HS-5 (cell line): ENCODE measurements at places on chromosomes 1 and 21.

GRCh38 chr1:209742409-209743144, 13.3 kb upstream of the TRAF3IP3 start:
- no peak for DNase-seq

DNA sequence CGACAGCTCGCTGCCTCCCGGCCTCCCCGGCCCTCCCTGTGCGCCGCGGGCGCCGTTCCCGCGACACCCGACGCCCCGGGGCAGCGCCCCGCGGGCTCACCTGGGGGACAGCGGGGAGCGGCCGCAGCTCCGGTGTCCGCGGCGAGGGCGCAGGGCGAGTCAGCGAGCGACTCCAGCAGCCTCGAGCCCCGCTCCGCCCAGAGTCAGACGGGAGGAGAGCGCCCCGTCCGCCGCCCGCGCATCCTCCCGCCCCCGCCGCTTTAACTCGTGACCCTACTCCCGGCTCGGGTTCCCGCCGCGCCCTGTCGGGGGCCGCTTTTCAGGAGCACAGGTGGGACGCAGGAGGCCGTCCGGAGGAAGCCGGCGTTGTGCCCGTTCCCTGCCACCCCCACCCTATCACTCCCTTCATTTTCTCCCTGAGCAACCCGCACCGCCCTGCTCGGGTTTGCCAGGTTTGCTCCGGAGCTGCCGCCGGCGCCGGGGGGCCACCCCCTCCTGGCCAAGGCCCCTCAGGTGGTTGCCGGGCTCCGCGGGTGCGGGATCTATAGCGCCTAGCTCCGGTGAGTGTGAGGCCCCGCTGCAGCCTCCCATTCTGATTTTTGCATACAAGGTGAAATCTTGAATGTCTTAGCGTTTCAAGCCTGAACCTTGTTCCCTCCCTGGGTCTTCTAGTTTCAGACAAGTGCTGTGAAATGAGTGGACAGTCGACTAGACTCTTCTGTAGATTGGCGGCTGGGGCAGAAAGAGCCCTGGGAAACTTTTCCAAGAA, at the start of gene MCOLN3:
Gene MCOLN3, minus strand, starts transcription at position 205 of the 769 bp plus-strand sequence. CDS start 3,140 bp downstream, outside the sequence.
- no peak for DNase-seq

DNA sequence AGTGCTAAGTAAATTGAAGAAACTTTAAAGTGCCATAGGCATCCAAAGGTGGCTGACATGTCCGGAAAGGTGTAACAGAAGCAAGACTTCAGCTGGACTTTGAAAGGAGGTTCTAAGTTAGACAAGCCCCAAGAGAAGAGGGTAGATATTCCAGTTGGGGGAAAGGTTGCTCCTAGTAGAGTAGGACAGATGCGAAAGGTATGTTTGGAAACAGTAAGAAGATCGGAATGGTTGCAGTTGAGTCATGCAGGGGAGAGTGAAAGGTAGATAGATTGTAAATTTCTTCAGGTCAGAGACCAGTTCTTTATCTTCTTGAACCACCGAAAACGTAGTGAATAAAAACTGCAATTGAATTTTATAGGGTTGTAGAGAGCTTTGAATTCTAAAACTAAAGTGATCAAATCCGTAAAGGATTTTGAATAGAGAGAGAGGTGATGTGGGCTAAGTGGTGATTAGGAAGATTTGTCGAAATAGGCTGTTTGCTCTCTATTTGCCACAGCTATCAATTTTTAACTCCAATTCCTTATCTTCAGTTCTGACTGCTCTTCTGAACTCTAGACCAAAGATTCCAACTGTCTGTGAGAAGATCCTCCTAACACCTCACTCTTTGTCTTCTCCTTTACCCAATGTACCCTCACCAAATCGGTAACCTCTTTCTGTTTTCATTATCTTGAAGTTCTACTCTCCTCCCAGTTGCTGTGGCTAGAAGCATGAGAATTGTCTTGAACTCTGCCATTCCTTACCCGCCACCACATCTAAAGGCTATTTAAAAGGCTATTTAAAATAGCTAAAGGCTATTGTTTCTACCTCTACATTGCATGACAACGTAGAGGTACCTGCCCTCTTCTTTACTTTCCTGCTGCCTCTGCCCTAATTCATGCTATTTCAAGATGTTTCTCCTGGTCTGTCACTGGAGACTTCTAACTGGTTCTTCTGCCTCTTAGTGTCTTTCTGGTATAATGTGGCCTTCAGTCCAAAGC, 16.7 kb downstream of the MACF1 start:
- DNase-seq = no peak

DNA sequence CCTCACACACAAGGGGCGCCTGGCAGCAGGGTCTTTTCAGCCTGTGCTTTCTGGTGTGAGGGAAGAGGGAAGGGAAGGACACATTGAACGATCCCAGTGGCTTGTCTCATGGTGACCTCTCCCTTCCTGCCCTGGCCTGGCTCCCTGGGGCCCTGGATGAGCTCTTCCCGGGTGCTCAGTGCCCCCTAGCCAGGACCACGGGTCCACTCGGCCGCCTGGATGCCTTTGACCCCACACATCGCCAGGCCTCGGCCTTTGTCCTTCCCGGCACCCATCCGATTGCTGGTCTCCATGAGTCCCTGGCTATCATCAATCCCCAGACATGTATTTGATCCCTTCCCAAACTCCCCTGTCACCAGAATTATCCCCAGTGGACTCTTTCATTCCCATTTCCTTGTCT, 6.0 kb upstream of the TFF3 start:
- DNase-seq = no peak

DNA sequence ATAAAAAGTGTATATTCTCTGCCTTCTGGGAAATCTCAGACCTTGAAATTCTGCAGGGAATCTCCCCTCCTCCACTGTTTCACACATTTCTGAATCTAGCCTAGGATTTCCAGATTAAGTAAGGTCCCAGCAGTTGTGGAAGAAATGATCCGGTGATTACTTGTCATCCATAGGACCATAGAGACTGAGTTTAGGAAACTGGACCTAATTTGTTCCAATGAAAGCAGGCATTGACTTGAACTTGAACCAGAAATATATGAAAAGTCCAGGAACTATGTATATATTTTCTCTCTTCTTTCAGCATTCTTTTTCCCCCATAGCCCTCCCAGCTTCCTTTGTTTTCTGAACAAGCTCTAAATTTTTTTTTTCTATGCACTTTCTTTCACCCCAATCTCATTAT, 149.5 kb upstream of the SPAG17 start:
- DNase-seq = no peak

GRCh38 chr1:21568809-21569385, 59.7 kb downstream of the ALPL start:
- no peak for DNase-seq
